ENCODE measurements at places on chromosomes 1 and 21.

- no peak for DNase-seq
Observed at GRCh38 chr1:64754173-64754572, 9.3 kb downstream of the RAVER2 start.

DNA sequence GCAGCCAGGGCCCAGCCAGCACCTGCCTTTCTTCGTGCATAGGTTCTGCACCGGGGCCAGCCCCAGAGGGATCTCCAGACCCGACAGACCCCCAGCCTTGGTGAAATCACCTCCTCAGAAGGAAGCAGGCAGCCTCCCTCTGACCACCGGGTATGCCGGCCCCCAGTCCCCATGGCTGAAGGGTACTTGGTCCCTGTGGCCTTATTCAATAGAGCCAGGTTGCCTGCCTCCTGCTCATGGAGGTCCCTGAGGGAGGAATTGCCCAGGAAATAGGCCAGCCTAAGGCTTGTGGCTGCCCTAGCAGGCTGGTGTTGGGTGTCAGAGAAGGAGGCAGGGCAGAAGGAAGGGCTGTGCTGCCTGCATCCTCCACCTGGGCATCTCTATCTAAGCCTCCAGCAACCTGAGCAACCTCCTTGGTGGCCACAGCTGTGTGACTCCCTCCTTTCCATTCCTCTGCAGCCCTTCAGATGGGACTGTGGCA is 338.2 kb upstream of the VAMP3 start:
- DNase-seq = no peak

- no peak for DNase-seq
Observed at GRCh38 chr1:180299479-180300221, 69.6 kb downstream of the LHX4 start.

DNA sequence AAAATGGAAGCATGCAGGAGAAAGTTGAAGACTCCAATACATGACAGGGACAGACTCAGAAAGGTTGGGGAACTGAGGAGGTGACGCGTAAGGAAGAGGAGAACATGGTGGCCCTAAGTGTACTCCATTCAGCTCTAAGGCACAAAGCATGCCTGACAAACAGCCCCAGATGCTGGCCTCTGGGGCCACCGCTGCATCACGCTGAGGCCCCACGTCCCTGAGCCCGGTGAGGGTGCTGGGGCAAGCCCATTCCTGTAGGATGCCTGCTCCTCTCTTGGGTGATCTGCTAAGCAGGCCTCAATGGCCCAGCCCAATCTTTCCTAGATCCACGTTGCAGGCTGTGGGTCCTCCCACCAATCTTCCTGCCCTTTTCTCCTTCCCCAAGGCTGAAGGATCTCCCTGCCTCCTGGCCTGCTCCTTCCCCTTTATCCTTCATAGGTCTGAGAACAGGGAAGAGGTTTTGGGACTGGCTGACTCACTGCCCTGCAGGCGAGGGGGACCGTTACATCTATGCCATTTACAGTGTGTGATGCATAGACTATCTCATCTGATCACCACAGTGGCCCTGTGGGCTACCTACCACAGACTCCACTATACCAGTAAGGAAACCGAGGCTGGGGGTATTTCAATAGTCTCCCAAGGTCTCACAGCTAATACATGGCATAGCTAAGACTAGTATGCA is 16.8 kb upstream of the NID1 start:
- no peak for DNase-seq

DNA sequence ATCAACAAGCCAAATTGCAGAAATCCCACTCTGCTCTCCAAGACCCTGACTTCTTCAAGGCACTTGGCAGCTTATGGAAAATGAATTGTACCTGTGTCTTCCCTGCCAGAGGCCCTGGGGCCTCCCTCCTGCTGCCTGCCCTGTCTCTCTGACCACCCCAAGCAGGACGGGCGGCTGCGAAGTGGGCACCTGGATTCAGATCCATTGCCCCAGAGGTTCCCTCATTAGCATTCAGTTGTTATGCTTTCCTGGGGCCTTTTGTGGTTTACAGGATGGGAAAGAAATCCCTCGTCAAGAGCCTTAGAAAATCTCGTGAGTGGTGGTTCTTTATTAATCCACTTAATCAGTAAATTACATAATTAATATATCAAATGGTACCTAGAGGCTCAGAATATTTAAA is 179.3 kb downstream of the TNR start:
- no peak for DNase-seq

DNA sequence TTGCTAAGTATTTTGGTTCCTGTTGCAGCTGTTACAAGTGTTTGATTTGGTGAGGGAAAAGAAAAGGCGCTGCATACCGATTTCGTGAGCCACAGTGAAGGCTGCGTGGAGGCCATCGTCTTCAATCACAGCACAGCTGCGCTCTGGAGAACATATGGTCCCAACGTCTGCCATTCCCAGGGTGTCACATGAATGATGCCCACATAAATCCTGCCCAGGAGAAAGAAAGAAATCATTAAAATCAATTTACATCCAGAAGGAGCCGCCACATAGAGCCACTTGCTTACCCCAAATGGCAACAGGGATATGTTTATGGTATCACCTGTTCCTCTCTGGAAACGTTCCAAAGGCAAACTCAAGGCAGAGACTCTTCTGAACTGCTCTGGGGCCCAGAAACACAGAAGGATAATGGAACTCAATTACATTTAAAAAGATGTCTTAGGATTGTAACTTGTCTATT is 12.2 kb downstream of the ADAMTS5 start:
- no peak for DNase-seq

DNA sequence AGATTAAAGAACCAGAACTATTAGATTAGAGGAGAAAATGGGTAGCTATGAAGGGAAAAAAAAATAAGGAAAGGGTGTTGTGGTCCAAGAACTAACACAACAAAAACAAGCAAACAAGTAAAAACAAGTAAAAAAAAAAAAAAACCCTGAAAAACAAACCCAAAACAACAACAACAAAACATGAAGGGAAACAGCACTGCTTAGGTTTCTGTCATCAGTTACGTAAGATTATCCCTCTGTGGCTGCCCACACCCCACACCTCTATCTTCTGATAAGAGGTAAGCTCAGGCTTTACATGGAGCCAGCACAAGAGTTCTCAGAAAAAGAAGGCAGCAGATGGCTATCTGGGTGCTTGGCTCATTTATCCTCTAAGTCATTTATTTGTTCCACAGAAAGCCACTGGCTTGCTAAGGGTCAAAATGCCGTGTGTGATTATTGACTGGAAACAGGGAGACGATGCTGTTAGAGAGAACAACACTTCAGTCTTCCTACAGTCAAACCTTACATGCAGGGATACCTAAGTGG is 57.5 kb downstream of the KIAA0319L start:
- DNase-seq = no peak

DNA sequence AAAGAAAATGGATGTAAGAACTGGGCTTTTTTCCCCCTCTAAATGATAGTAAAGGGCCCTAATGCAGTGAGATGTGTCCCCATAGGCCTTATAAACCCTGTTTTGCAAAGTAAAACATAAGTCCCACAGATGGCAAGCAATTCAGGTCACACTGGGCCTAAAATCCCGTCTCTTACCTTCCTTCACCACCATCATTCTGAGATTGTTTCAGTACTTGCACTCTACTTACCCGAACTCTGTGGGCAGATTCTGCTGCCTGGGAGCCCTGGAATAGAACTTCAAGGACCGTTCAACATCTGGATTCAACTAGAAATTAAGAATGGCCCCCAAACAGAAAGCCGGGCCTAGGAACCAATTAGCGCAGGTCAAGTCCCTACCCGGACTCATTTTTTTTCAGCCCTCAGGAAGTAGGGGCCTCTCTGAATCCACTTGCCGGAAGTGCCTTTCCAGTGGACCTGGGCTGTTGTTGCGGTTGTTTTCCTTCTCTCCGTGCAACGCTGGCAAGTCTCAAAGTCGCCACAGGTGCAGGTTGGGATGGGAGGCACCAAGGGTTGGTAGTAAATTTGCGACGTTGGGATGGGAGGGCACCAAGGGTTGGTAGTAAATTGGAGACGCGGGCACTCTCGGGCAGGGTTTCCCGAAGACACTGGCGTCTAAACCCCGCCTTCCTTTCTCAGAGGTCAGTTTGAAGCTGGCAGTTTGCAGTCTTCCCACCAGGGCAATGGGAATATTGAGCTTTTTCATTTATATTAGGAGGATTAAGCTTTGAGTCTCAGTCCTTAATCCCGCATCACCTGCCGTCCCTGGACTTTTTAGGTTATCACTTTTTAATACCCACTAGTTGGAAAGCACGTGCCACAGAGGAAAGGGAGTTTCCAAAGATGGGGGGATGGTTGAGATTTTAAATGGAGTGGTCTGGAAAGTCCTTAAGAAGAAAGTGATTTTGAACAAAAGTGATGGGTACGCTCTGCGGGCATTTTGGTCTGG is at the start of gene TMEM69:
Gene TMEM69, plus strand, starts transcription at position 428 of the 987 bp plus-strand sequence. CDS start 2,888 bp downstream, outside the sequence.
- DNase-seq = peak; percentile 72

DNA sequence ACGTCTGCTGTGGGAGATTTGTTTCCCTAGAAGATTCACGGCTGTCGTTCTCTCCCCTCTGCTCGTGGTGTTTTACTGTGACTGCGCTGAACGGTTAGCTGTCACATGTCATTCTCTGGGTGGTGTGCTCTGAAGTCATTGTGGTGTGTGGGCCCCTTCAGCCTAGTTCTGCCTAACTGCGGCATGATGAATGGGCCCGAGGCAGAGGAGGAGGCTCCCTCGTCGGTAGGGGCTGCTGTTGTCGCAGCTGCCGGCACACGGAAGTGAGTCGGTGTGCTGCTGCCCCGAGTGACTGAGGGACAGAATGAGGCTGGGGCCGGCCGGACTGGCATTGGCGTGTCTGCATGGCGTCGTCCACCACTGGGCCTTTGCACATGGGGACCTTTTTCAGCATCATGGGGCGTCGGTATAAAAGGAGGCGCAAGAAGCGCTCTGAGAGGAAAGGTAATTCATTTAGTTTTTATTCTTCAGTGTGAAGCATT is 77.9 kb downstream of the ADARB1 start:
- no peak for DNase-seq

DNA sequence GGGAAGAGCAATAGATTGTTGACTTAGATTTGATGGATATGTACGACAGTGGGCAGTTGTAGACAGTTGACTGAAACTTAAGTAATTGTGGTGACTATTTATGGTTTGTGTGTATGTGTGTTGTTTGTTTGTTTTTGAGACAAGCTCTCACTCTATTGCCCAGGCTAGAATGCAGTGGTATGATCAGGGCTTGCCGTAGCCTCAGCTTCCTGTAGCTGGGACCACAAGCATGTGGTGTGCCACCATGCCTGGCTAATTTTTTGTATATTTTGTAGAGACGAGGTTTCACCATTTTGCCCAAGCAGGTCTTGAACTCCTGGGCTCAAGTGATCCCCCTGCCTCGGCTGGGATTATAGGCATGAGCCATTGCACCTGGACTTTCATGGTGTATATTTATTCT is 9.8 kb downstream of the SDHC start:
- no peak for DNase-seq

DNA sequence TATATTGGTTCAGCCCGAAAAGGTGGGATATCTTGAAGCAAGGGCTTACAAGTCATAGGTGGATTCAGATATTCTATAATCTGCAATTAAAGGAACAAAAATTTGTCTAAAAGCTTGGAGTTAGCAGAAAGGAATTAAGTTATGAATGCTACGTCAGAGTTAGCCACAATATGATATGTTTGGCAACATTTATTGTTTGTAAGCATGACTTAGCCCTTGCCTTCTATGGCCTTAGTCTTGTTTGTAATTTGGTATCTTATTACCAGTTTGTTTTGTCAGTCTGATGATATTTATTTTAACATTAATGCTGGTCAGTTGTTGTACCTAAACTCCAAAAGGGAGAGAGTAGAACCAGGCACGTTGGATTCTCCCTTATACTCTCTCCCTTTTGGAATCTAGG is 43.1 kb upstream of the SUCO start:
- no peak for DNase-seq

DNA sequence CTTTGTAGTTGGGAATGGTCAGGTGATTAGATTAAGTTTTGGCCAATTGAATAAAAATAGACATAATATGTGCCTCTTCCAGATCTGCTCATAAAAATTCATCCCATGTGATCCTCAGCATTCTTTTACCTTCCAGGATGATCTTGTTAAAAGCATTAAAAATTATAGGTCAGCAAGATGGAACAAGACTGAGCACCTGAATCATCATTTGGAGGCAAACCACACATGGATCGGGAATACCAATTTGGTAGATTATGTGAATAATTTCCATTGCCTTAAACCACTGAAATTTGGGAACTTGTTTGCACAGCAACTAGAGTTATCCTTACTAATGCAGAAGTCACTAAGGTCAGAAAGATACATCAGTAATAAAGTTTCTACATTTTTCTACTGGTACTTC is 681.4 kb upstream of the ADGRL2 start:
- DNase-seq = no peak

- DNase-seq = no peak
Observed at GRCh38 chr1:19567041-19567440, 77.1 kb upstream of the NBL1 start.

DNA sequence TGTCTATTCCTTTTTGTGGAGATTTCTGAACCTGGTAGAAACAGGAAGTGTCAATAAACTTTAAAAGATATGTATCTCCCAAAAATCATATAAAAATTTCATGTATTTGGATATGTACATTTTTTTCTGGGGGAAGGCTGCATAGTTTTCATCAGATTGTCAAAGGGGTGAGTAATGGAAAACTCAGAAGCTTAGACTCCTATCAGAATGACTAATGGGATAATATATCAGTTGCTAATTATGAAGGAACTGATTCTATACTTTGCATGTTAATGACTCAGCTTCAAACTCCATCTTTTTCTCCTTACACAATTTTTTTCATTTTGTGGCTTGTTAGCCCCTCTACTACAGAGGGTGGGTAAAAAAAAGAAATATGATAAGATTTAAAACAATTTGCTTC is 55.9 kb downstream of the GON4L start:
- no peak for DNase-seq

DNA sequence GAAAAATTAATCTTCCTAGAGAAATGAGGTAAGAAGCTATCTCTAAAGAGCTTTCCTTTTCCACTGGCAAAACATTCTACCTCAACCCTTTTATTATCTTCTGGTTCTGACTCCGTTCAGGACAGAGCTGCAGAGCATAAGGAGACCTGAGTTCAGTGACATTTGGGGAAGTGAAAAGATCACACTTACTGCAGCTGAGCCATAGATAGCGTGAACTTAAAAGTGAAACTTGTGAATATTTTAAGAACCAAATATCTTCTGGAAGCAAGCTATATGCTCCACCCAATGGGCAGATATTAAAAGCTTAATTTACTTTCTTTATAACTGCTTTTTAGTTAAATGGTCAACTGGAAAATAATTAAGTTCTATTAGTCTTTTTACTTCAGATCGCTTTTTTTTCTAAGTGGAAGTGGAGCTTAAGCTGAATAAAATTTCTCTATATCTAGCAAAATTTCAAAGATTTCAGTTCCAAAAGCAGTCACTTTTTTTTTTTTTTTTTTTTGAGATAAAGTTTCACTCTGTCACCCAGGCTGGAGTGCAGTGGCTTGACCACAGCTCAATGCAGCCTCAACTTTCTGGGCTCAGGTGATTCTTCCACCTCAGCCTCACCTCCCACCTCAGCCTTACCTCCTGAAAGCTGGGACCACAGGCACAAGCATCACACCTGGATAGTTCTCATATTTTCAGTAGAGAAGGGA is 11.9 kb downstream of the PTPN22 start:
- DNase-seq = no peak

GRCh38 chr1:78620666-78621065 is 418 bp downstream of the IFI44L start:
- no peak for DNase-seq

- no peak for DNase-seq
Observed at GRCh38 chr1:106571109-106571508, 485.4 kb upstream of the PRMT6 start.

- DNase-seq = no peak
Observed at GRCh38 chr1:114112775-114113174, 40.9 kb downstream of the SYT6 start.

All from AG09309 (cell line).